ENCODE measurements at places on chromosomes 11 and 22. TPM values are rescaled to one million over a fixed set of nuclear protein-coding genes. Genes with fewer than 3 reads are reported as not detected.

The CRYAB gene
- total RNA-seq = 3,608 TPM

The CTSW gene
- 0.39 TPM for total RNA-seq

The PLEKHB1 gene
- total RNA-seq = 23.8 TPM

The FAM118A gene
- total RNA-seq = 11.6 TPM

The SLC22A9 gene
- not detected for total RNA-seq

The MMP3 gene
- total RNA-seq = not detected

The RAB36 gene
- 0.59 TPM for total RNA-seq

The IGSF9B gene
- 32.1 TPM for total RNA-seq

The LMO2 gene
- 13.1 TPM for total RNA-seq

The KRTAP5-8 gene
- total RNA-seq = not detected

DNA sequence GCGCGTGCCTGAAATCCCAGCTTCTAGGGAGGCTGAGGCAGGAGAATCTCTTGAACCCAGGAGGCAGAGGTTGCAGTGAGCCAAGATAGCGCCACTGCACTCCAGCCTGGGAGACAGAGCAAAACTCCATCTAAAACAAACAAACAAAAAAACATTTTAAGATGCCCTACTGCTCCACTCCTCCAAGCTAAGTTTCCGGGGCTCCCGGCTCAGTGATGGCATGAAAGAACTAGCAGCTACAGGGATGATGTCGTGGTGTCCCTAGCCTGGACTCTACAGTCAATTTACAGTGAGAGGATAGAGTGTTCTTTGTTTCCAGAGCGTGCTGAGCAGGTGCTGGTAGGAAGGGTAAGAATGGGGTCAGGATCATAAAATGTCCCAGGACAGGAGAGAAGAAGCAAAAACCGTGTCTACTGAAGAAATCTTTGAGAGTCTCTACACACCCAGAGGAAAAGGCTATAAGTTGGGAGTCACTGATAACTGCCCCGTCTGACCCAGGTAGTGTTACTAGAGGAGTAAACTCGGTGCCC is 1.2 kb upstream of the ZBTB3 start:
- no peak for DNase-seq

GRCh38 chr11:74570266-74571061 is 21.9 kb upstream of the POLD3 start:
- no peak for DNase-seq

- no peak for DNase-seq
Measured at GRCh38 chr11:16895306-16895705, 118.9 kb downstream of the PLEKHA7 start.

- DNase-seq = peak; percentile 62
Measured at GRCh38 chr22:20904008-20904979, 12.9 kb upstream of the CRKL start.

GRCh38 chr11:8097926-8098325 is 16.9 kb downstream of the TUB start:
- no peak for DNase-seq

DNA sequence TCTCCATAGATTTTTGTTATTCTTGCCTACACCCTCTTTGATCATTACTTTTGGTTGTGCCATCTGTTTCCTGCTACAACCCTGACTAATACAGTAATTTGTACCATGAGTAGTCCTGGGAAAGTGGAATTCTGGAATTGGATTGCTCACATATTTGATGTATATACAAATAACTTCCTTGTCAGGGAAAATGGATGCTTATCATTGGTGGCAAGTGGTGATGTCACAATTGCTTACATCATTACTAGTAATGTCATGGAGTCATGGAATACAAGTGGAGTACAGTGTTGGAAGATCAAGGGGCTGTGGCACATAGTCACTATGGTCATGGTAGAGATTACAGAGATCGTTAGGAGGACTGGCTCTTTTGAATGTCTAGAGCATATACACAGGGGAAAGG is 24.4 kb downstream of the AASDHPPT start:
- DNase-seq = no peak

- DNase-seq = no peak
Measured at GRCh38 chr11:34050581-34051348, 766 bp upstream of the CAPRIN1 start.

DNA sequence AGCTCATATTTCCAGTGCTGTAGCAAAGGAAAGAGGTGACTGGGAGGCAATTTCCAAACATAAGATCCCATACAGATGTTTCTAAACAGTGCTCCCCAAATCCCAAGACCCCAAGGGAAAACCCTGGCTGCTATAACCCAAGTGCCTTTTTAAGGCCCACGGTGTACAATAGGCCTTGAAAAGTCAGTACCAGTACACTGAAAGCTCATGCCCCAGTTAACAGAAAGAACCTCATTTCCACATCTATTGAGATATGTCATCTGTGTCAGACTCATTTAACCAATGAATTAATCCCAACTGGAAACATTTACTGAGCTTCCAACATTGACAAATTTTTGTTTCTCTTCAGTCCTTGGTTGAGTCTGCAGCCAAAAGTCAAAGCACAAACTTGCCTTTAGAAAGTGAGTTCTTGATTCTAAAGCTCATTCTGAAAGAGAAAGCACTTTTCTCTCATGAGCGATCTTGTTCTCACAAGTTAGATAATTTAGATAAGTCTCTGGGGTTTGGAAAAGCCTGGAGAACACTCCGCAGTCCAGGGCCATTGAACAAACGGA is 239.8 kb upstream of the ARHGAP20 start:
- no peak for DNase-seq

DNA sequence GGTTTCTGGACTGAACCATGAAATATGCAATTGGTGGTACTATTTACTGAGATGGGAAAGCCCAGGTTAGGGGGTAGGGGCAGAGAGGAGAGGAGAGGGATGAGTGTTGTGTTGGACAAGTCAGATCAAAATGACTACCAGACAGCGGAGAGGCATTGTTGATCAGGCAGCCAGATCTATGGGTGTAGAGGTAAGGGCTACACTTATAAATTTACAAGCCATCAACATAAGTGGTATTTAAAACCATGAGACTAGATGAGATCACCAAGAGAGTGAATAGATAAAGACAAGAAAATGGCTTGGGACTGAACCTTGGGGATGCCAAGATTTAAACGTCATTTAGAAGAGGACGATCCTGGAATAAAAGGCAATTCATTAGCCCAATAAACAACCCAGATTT is 123.4 kb downstream of the NXPE2 start:
- DNase-seq = no peak

DNA sequence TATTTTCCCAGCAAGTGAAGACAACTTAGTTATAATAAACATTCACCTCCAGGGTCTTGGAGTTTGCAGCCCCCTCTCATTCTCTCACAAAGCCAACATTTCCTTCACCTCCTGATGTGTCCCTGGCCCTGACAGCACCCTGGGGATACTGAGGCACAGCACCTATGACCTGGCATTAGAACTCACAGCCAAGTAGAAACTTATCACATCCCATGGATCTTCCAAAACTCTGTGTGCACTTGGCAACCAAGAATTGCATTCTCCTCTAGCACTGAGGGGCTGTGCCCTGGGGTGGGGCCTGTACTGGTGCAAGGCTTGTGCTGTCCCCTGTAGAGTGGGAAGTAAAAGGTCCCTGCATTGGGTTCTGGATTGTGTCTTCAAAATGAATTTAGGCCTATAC is 116.7 kb upstream of the IGLL5 start:
- peak; percentile 11 for DNase-seq

- no peak for DNase-seq
Measured at GRCh38 chr11:82899957-82900276, 313 bp downstream of the PRCP start.

DNA sequence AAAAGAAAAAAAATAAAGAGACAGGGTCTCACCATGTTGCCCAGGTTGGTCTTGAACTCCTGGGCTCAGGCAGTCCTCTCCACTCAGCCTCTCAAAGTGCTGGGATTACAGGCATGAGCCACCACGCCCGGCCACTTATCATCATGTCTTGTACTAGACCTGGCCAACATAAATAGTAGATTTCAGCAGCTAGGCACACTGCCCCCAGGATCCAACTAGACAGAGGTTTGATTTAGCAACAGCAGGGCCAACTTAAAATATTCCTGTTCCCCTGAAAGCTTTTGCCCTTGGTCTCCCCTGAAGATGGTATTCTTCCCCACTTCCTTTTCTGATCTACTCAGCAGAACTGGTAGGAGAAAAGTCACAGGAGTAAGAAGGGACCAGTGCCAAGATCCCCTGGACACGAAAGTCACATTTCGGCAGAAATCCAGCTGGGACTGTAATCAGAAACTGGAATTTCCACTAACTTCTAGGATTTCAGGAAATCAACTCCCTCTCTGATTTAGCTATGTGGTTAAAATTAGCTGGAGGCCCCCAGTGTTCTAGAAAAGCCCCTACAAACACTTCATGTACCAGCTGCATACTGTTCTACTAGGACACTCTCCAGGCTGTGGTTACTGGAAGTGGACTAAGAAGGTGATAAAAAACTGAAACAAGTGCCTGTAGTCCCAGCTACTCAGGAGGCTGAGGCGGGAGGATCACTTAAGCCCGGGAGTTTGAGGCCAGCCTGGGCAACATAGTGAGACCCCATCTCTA is 8.9 kb upstream of the PPP2R1B start:
- peak; percentile 91 for DNase-seq

DNA sequence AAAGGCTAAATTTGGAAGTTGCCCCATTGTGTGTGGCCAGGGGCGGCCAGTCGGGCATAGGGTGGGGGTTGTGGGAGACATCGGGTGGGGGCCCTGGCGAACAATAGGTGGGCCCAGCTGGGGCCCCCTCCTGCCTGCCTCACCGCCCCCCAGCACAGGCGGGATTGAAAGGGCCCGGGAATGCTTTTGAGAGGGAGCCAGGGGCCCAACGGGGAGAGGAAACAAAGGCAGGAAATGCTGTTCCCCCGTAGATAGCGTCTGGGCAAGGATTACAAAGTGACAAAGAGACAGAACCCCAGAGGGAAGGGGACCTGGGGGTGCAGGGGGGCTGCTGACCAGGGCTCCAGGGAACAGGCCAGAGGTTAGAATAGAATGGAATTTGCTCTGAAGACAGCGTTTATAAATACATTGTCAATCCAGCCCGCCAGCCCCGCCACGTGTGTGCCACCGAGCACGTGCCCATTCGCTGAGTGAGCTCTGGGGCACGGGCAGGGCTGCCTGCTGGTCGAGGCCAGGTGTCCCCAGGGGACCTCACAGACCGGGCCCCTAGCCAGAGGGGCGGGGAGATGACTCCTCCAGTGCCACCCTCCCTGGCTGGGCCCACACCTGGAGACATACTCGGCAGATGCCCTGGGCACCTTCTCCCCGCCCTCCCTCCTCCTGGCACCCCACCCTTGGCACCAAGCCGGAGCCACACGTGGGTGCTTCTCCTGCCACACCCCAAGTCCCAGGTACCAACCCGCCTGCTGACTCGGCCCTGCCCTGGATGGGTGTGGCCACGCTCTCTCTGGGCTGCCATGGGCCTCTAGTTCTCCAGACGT is 9.7 kb downstream of the PDGFB start:
- DNase-seq = peak; percentile 79

DNA sequence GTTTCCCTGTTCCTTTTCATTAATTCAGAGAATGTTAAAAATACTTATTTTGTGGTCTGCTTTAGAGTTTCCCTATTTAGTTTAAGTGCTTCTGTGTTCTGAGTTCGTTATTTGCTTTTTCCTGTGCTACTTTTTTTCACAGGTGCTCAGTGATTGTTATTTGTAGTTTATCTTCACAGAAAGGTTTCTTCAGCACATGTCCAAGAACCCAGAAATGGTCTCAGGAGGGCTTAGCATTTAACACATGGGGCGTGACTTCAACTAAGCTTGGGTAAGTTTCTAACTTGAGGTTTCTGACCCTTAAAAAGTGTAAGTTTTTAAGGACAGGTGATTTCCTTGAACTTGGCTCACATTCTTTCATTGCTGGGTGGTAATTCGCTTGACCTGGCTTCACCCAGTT is 157.3 kb downstream of the AASDHPPT start:
- no peak for DNase-seq

DNA sequence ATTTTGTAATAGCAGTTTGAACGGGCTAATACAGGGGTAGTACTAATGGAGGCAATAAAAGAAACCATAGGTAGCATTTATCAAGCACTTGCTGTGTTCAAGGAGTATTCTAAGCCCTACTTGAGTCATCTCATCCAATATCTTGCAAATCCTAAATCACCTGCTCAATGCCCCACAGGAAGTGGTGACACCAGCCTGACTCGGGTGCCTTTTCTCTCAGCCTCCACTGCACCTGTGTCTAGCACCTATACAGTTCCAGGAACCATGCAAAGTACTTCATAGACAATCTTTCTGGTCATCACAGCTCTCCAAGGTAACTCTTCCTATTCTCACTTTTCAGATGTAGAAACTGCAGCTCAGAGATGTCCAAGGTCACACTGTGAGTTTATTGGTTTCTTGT is 98.0 kb downstream of the PRR5L start:
- DNase-seq = no peak

GRCh38 chr11:12765428-12765827 is 91.2 kb downstream of the TEAD1 start:
- no peak for DNase-seq

- DNase-seq = peak; percentile 50
Measured at GRCh38 chr11:2269601-2270321, 627 bp downstream of the ASCL2 start.

- no peak for DNase-seq
Measured at GRCh38 chr11:67387069-67387468, 4.7 kb upstream of the RAD9A start.

GRCh38 chr22:42417645-42418305 is 14.4 kb downstream of the NFAM1 start:
- DNase-seq = no peak

DNA sequence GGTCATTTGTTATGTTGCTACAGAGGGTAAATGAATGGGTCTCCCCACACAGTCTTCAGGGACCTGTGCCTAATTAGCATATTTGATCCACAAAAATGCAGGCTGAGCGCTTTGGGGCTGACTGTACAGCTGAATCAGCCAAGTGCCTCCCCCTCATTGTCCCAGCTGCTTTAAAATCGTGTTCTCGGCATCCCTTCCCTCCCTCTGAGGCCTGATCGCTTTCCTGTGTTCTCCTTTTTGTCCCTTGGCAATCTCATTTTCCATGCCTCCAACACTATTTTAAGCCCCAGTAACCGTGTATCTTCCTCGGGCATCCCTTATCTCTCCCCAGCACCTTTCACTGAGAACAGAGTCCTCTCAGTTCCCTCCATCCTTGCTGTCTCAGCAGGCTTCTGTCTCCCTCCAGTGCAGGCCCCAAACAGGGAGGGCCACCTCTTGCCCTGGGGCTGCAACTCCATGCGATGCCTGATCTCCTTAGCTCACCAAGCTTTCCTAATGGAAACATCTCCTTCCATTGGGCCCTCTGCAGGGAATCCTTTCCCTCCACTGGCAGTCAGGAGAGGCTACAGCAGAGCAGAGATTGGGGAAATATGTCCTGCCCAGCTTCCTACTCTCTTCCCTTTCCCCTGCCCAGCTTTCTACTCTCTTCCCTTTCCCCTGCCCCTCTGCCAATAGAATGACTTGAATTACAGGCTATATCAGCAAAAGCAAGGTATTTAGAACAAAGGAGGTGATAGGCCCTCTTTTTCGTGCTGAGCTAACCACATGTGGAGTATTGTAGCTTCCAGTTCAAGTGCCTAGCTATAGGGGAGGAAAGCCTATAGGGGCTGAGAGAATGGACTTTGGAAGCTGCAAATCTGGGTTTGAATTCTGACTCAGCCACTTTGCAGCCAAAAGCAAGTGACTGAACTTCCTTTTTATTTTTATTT is 13.8 kb downstream of the UQCR10 start:
- DNase-seq = no peak

GRCh38 chr22:42947211-42947990 is 67.5 kb downstream of the PACSIN2 start:
- DNase-seq = no peak

Measured in right atrium auricular region (tissue), 2 donors.